ENCODE measurements at places on chromosomes 2 and 18. TPM values are rescaled to one million over a fixed set of nuclear protein-coding genes. Genes with fewer than 3 reads are reported as not detected.

DNA sequence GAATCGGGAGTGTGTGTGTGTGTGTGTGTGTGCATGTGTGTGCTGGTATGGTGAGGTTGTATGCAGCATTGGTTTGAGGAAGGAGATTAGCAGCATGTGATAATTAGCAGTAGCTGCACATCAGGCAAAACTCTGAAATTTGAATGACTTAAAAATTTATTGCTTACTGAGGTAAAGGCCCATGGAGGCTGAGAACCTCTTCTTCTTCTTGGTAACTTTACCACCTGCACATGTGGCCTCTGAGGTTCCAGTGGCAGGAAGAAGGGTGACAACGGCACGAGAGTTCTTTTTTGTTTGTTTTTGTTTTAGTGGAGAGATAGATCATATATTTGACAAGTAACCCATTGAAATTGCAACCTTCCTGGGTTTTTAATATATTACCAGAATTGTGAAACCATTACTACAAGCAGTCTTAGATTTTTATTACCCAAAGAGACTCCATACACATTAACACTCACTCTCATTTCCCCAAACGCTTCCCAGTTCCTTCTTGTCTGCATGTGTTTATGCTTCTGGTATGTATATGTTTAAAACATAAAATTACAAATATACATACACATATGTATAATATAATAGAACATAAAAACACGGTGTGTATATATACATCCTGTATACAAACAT, 292.1 kb downstream of the PTGR3 start:
- DNase-seq, result no peak

DNA sequence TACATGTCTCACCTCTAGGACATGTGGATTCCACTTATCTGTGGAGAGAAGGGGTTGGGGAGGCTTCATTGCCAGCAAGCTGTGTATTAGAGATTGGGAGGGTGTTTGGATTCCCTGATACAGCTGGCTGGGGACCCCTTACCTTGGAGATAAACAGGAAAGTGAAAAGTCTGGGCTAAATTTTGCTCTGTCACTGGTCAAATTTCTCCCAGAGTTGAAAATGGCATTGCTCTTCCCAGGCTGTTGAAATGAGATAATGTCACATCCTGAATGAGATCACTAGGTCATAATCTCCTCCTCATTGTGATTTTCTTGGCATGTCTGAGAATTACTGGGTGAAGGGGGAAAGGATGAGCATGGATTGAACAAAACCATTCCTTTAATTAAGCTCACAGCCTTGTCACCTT, 265.0 kb upstream of the PARD3B start:
- DNase-seq, result no peak

DNA sequence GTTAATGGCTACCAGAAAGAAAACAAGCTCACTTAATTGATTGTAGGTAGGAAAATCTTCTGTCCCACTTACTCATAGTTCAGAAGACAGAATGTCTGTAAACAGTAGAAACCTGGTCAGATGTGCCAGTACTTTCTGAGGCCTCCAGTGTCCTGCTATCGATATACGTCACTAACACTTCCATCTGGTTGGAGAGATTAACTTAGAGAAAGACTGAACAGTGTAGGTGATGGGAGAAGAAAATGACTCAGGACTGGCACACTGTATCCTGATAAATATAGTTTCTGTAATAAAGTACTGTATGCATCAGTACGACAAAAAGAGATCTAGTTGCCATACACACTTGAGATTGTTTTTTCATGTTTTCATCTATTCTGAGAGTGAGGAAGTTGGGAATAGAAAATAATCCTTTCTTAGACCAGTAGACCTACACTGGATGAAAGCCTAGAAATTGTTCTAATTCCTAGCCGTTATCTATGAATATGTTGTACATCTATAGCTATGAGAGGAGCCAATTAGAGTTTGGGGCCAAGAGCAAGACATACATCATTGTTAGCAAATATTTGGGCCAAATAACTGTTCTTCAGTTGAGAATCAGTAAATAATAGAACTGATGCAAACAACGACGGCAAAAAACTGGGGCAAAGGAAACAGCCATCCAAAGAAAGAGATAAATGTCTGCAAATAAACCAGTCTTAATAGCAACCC, 105.9 kb downstream of the NAT8 start:
- DNase-seq, result no peak

DNA sequence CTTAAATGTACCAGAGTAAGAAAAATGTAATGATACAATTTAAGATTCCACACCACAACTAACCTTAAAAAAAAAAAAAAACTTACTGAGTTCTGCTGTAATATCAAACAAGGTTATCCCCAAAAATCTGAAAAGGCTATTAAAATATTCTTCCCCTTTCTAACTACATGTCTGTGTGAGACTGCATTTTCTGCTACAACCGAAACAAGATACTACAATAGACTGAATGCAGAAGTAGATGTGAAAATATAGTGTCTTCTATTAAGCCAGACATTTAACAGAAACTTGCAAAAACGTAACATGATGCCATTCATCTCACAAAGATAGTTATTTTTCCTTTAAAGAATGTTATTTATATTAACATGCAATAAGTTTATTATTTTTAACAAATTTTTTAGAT, 16.2 kb downstream of the SS18 start:
- no peak for DNase-seq

- DNase-seq, result no peak
Observed at GRCh38 chr2:240799033-240799820, 20.8 kb downstream of the KIF1A start.

- no peak for DNase-seq
Observed at GRCh38 chr18:10400534-10401307, 53.7 kb upstream of the APCDD1 start.

DNA sequence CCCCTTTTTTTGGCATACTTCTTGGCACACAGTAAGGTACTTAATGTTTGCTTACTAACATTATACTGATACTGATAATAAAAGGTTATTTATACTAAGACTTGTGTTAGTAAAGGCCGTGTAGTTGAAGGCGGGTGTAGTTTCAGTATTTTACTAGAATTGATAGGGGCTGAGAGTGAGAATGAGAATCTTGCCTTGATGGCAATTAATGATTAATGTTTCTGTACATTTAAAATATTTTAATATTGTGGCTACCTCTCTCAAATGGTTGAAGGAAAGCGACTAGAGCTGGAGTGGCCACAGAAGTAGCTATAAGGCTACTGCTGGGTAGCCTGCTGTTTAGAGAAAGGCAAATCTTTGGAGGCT, 29.3 kb downstream of the PELI1 start:
- no peak for DNase-seq

- no peak for DNase-seq
Observed at GRCh38 chr18:53219853-53220252, 879.9 kb downstream of the DCC start.

DNA sequence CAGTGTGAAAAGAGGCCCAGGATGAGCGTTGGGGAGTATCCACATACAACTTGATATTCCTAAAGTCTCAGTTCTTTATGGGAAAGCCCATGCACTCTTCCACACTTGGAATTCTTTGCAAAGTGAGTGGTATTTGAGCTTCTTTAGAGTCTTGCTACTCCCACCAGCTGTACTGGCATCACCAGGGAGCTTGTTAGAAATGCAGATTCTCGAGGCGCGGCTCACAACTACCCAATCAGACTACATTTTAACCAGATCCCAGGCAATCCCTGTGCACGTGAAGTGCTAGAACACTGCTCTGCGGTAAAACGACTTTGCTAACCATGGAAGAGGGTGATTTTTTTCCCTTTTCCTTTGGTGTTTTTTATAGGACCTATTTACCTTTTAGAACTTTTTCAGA, 184.7 kb downstream of the NEDD4L start:
- DNase-seq, result no peak

- DNase-seq, result no peak
Observed at GRCh38 chr2:109337221-109337620, 208.2 kb downstream of the SH3RF3 start.

Gene AMER3
- not detected for total RNA-seq

Gene CENPO
- total RNA-seq, result 56.1 TPM

Gene CPS1
- total RNA-seq, result 30.8 TPM
